Activated CD4-positive, alpha-beta T cell treated with anti-CD3 and anti-CD28 coated beads, Interleukin-2, amount 10 ng/mL, durations not matched to agents 7 days and 5 days (primary cell): ENCODE measurements at places on chromosomes 16 and 17. TPM values are rescaled to one million over a fixed set of nuclear protein-coding genes. Genes with fewer than 3 reads are reported as not detected.

Gene CPNE7
- 5.7 TPM for total RNA-seq

Gene NPW
- total RNA-seq: 0.69 TPM

Gene KRTAP4-9
- not detected for total RNA-seq

Gene KRTAP4-4
- not detected for total RNA-seq

Gene IL17C
- 0.20 TPM for total RNA-seq

Gene KRTAP4-5
- not detected for total RNA-seq

Gene HLF
- total RNA-seq: 0.30 TPM

GRCh38 chr17:55532670-55533069 is 21.4 kb upstream of the SMIM36 start:
- no peaks in the 10 kb centered on the region for H3K27me3 ChIP-seq
- H3K4me1 ChIP-seq: no peaks in the 10 kb centered on the region
- DNase-seq: no peak
- H3K36me3 ChIP-seq: no peaks in the 10 kb centered on the region

DNA sequence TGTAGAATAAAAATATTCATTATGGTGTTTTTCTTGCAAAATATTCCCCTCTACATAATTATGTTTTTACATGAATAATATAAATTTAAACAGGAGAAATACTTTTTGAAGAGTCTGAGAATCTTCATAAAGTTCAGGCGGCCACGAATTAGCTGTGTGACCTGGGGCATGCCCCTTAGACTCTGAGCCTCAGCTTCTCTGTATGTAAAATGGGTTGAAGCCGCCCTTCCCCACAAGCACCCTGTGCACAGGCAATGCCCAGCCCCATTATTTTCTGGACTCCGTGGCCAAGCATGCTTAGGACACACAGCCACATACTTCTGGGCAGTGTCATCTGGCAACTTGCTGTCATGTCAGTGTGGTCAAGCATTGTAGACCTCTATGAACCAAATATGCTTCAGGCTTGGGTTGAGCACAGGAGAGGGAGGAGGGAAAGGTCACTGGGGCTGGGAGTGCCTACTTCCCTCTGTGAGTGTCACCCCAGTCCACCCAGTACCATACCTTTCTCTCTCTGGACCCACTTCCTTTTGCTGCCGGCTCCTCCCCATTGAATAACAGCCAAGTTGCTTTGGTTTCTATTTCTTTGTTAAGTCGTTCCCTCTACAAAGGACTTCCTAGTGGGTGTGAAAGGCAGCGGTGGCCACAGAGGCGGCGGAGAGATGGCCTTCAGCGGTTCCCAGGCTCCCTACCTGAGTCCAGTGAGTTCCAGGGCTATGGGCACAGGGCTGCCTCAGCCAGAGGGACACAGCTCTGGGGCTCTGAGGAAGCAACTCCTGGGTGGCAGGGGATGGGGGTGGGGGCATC is at the start of gene LGALS9:
Gene LGALS9, plus strand, starts transcription at position 582 of the 804 bp plus-strand sequence. Its CDS starts 78 bp downstream, at position 660.
- peak within 1 kb of the TSS; percentile 94 for H3K27ac ChIP-seq
- peaks cover 65% of the 10 kb centered on the region for H3K4me1 ChIP-seq
- peak within 1 kb of the TSS; percentile 94 for H3K4me3 ChIP-seq
- H3K27me3 ChIP-seq: no peaks in the 10 kb centered on the region
- peaks cover 35% of the 10 kb centered on the region for H3K36me3 ChIP-seq

- H3K27me3 ChIP-seq: peaks cover 34% of the 10 kb centered on the region
- H3K4me3 ChIP-seq: no peak overlapping the region
- H3K36me3 ChIP-seq: peaks cover 2% of the 10 kb centered on the region
Measured at GRCh38 chr17:79752175-79752574, 21.4 kb downstream of the ENPP7 start.

DNA sequence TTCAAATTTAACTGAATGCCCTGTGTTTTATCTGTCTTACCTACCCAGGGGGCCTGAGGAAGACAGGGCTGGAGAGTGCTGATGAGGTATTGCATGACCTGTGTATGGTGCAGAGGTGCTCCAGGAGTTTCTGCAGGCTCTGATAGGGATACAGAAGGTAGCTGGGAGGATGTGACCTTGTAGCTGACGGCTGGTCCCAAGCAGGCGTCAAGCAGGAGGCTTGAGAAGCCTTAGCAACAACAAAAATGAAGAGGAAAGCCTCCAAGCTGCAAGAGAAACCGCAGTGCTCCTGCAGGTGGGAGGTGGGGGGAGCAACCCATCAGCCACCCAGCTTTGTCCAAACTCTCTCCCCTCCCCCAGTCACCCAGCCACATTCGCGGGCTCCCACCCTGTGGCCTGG is 40.4 kb downstream of the LAT start:
- peak overlapping the region; percentile 8 for H3K4me3 ChIP-seq
- peaks cover 72% of the 10 kb centered on the region for H3K4me1 ChIP-seq
- peak overlapping the region; percentile 77 for H3K27ac ChIP-seq
- DNase-seq: peak; percentile 32
- H3K36me3 ChIP-seq: no peaks in the 10 kb centered on the region
- no peaks in the 10 kb centered on the region for H3K27me3 ChIP-seq

DNA sequence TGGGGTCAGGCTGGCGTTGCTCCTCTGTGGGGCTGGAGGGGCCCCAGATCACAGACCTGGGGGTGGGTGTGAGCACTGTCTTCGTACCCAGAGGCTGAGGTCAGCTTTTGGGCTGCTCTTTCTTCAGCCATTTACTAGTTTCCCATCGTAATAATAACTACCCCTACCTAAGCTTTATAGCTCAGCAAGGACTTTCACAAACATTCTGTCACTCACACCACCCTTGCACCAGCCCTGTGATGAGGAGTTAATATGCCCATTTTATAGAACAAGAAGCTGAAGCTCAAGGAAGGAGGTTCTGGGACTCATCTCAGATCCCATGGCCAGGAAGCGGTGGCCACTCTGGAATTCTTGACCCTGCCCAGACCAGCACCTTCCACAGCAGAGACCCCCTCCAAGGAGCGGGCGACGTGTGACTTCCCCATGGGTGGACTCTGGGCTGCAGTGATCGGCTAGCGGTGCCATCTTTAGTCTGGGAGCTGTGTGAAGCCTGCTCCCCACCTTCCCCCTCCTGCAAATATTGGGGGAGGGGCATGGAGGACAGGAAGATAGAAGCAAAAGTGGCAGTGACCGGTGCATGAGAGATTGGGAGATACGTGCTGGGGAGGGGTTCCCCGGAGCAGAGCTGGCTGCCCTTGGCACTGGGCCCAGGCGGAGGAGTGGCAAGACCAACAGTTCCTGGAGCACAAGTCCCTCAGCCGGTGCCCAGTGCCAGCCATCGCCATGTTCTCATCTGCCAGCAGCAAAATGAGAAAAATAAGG is 81.8 kb upstream of the TOB1 start:
- H3K4me3 ChIP-seq: no peak overlapping the region
- H3K36me3 ChIP-seq: no peaks in the 10 kb centered on the region
- no peak overlapping the region for H3K27ac ChIP-seq
- DNase-seq: no peak

DNA sequence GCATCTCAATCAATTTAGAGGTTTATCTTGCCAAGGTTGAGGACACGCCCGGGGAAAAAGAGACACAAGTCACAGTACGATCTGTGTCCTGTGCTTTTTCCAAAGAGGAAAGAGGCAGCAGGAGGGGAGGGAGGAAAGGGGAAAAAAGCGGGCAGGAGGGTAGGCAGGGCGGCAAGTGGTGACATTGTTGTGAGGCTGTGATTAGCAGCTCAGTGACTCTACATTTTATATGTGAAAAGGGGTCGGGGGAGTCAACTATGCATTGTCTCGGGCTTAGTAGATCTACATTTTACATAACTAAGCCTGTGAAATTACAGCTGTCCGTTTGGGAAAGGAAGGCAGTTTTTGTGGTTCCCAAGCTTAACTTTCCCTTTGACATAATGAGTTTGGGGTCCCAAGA is 22.2 kb upstream of the RIPOR1 start:
- H3K27ac ChIP-seq: peak overlapping the region; percentile 79
- H3K36me3 ChIP-seq: peaks cover 28% of the 10 kb centered on the region
- DNase-seq: no peak
- no peak overlapping the region for H3K4me3 ChIP-seq
- H3K27me3 ChIP-seq: no peaks in the 10 kb centered on the region
- H3K4me1 ChIP-seq: peaks cover 50% of the 10 kb centered on the region

DNA sequence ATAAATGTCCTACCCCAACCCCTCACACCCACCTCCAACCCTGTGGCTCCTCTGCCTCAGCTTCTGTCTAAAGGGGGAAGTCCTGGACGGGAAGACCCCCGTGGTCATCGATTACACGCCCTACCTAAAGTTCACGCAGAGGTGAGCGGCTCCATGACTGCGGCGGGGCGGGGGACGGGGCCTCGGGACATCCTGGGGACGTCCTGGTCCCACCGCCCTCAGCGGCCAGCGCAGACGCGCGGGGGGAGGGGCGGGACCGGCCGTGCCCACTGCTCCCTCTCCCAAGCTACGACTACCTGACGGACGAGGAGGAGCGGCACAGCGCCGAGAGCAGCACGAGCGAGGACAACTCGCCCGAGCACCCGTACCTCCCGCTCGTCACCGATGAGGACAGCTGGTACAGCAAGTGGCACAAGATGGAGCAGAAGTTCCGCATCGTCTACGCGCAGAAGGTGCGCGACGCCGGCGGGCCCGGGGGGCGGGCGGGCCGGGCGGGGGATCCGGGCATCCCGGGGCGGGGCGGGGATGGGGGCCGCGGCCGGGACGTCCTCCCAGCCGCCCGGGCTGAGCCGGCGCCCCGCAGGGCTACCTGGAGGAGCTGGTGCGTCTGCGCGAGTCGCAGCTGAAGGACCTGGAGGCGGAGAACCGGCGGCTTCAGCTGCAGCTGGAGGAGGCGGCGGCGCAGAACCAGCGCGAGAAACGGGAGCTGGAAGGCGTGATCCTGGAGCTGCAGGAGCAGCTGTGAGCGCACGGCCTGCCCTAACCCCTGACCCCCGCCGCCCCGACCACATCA is 6.7 kb downstream of the RUNDC3A start:
- H3K36me3 ChIP-seq: peaks cover 5% of the 10 kb centered on the region
- peaks cover 44% of the 10 kb centered on the region for H3K27me3 ChIP-seq
- H3K4me1 ChIP-seq: peaks cover 13% of the 10 kb centered on the region
- peak; percentile 40 for DNase-seq

- DNase-seq: no peak
- no peaks in the 10 kb centered on the region for H3K27me3 ChIP-seq
- no peak overlapping the region for H3K4me3 ChIP-seq
- H3K4me1 ChIP-seq: peaks cover 45% of the 10 kb centered on the region
- peaks cover 59% of the 10 kb centered on the region for H3K36me3 ChIP-seq
Measured at GRCh38 chr17:41692722-41693521, 4.2 kb downstream of the EIF1 start.

- H3K27ac ChIP-seq: no peak overlapping the region
- DNase-seq: no peak
- no peak overlapping the region for H3K4me3 ChIP-seq
- peaks cover 9% of the 10 kb centered on the region for H3K27me3 ChIP-seq
- peaks cover 5% of the 10 kb centered on the region for H3K4me1 ChIP-seq
- no peaks in the 10 kb centered on the region for H3K36me3 ChIP-seq
Measured at GRCh38 chr16:22165508-22166285, 3.4 kb downstream of the SDR42E2 start.

GRCh38 chr17:81561494-81561885 is 9.3 kb upstream of the FAAP100 start:
- peaks cover 8% of the 10 kb centered on the region for H3K4me1 ChIP-seq
- H3K36me3 ChIP-seq: peaks cover 35% of the 10 kb centered on the region
- H3K4me3 ChIP-seq: no peak overlapping the region
- no peak overlapping the region for H3K27ac ChIP-seq
- H3K27me3 ChIP-seq: no peaks in the 10 kb centered on the region
- DNase-seq: no peak

DNA sequence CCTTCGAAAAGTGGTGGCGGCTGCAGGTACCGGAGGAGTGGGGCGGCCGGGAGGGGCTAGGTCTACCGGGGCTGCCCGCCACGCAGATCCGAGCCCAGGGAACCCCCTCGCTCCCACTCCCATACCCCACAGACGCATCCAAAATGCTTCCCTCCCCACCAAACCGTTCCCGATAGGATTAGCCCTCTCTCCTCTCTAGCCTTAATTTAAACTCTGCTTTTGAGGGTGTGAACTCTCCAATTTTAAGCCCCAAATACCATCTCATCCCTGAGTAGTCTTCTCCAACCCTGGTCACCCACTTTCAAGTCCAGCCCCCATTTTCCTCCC is 260 bp upstream of the CXCL16 start:
- peaks cover 42% of the 10 kb centered on the region for H3K27me3 ChIP-seq
- H3K4me3 ChIP-seq: peak overlapping the region; percentile 71
- peaks cover 6% of the 10 kb centered on the region for H3K36me3 ChIP-seq
- peak overlapping the region; percentile 19 for H3K27ac ChIP-seq

- peaks cover 25% of the 10 kb centered on the region for H3K4me1 ChIP-seq
- H3K36me3 ChIP-seq: peaks cover 14% of the 10 kb centered on the region
- peak overlapping the region; percentile 22 for H3K27ac ChIP-seq
- no peak for DNase-seq
Measured at GRCh38 chr16:30777591-30778297, 9.3 kb downstream of the ZNF629 start.

GRCh38 chr16:57871456-57871855 is 69.2 kb upstream of the KIFC3 start:
- no peak overlapping the region for H3K4me3 ChIP-seq
- no peak overlapping the region for H3K27ac ChIP-seq
- DNase-seq: no peak
- H3K27me3 ChIP-seq: peaks cover 18% of the 10 kb centered on the region

DNA sequence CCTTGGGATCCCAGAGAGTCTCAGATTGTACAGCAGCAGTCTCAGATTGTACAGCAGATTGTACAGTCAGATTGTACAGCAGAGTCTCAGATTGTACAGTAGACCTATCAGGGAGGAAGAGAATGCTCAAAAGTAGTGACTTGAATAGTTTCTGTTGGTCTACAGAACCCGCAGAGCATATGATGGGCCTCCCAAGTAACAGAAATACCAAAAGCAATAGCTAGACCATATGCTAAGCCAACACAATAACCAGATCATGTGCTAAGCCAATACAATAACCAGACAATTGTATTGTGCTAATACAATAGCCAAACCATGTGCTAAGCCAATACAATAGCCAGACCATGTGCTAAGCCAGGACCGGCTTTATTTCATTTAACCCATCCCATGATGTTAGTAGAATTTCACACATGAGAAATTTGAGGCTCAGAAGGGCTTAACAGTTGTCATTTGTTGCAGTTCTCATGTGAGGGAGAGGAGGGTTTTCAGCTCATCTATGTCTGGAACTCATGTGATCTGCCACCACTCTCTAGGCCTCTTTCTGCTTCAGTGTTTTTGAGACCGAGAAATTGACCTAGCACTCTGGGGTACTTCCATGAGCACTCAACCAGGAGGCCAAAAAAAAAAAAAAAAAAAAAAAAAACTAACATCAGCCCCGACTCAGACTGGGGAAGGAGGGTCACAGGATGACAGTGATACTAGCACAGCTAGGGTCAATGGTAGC is 144.0 kb downstream of the SOX9 start:
- no peaks in the 10 kb centered on the region for H3K36me3 ChIP-seq
- no peak overlapping the region for H3K4me3 ChIP-seq
- H3K27ac ChIP-seq: no peak overlapping the region
- no peak for DNase-seq
- H3K4me1 ChIP-seq: no peaks in the 10 kb centered on the region

- peak overlapping the region; percentile 36 for H3K27ac ChIP-seq
- peak; percentile 68 for DNase-seq
- no peaks in the 10 kb centered on the region for H3K27me3 ChIP-seq
- peaks cover 10% of the 10 kb centered on the region for H3K4me1 ChIP-seq
Measured at GRCh38 chr16:30112197-30113030, 923 bp downstream of the GDPD3 start.

GRCh38 chr17:40608061-40608581 is 39.5 kb downstream of the SMARCE1 start:
- peak; percentile 61 for DNase-seq
- H3K4me1 ChIP-seq: peaks cover 96% of the 10 kb centered on the region

GRCh38 chr17:17511881-17512858 is 16.0 kb upstream of the RASD1 start:
- no peaks in the 10 kb centered on the region for H3K36me3 ChIP-seq
- H3K27me3 ChIP-seq: no peaks in the 10 kb centered on the region
- no peak for DNase-seq
- no peak overlapping the region for H3K27ac ChIP-seq
- peaks cover 2% of the 10 kb centered on the region for H3K4me1 ChIP-seq
